CD4-positive, alpha-beta T cell treated with Interleukin-2 at 100 ng/mL for 4 hours (primary cell): ENCODE measurements at places on chromosomes 3 and 15.

DNA sequence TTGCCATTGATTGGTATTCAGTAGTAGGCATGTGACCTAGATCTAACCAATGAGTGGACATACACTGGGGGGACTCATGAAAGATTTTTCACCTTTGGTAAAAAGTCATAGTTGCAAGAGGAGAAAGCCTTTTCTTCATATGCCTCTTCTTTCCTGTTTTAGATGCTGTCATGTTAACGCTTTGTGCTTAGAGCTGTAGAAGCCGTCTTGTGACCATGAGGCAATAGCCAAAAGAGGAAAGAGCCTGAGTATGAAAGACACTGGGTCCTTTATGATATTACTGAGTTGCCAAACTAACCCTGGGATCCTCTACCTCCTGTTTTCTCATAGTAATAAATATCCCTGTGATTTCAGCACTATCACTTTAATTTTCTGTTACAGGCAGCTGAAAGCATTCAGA is 396.0 kb downstream of the FHIT start:
- no peak for DNase-seq

DNA sequence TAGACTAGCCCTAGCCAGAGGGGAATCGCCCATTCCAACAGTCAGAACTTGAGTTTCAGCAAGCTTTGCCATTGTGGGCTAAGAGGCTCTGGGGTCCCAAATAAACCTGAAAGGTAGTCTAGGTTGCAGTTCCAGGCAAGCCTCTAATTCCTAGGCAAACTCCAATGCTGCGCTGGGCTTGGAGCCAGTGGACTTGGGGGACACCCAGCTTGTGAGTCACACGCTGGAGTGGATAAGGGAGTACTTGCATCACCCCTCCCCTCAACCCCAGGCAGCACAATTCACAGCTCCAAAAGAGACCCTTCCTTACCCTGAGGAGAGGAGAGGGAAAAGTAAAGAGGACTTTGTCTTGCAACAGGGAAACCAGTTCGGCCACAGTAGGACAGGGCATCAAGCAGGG is 105.2 kb upstream of the DPPA4 start:
- DNase-seq: no peak

- no peak for DNase-seq
These were observed 47.7 kb upstream of the PLXND1 start for GRCh38 chr3:129654131-129654530.

GRCh38 chr3:120682095-120682681 is at the start of gene HGD:
Gene HGD, minus strand, starts transcription at chr3:120682239. Its CDS starts 128 bp downstream, at chr3:120682111.
- no peak for DNase-seq

DNA sequence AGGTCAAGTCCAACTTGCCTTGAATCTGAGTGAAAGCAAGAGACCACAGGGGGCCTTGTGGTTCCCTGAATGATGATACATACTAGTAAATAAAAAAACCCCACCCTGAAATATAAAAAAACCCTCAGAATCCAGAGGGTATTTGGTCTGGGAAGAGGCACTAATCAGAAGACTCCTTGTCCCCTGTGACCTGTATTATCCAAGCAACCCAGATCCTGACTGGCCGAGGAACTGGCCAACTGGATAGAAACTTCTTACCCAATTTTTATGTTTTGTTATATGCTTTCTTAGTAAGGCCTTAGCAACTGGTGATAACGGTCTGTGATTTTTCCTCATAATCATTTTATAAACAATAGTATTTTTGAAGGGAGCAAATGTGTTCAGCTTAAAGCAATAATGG is 17.5 kb downstream of the ABI3BP start:
- DNase-seq: no peak

DNA sequence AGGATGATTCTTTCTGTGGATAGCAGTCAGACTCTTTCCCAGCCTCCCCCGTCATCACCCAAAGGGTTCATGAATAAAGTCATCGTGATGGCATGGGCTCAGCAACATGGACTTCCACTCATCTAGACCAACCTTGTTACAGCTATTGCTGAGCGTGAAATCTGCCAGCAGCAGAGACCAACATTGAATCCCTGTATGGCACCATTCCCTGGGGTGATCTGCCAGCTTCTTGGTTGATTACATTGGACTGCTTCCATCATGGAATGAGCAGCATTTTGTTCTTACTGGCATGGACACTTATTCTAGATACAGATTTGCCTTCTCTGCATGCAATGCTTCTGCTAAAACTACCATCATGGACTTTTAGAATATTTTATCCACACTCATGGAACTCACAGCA is 195.6 kb upstream of the AZI2 start:
- no peak for DNase-seq

- no peak for DNase-seq
These were observed 405.9 kb upstream of the TBL1XR1 start for GRCh38 chr3:177603148-177603603.

GRCh38 chr3:196237203-196237602 is 20.9 kb downstream of the SLC51A start:
- no peak for DNase-seq

DNA sequence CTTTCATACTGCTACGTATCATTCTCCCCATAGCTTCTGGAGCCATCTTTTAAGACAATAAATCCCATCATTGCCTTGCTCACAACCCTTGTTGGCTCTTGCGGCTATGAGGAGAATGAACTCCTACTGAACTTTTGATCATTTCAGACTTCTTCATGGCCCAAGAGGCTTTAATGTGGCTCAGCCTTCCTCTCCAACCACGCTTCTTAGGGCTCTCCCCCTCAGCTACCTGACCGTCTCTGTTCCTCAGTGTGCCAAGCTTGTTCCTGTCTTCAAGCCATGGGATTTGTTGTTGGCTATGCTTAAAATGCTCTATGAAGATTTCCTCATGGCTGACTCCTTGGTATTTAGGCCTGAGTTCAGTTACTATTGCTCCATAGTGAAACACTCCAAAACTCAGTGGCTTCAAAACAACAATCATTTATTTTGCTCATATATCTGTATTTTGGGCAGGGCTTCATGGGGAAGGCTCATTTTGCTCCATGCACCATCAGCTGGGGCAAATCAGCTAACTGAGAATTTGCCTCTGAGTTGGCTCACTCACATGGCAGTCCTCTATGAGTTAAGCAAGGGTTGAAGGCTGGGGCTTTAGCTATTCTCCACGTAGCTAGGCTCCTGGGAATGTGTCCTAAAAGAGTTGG is 47.5 kb downstream of the FOXL2 start:
- no peak for DNase-seq

- no peak for DNase-seq
These were observed 132.1 kb upstream of the WNT5A start for GRCh38 chr3:55619046-55619808.

GRCh38 chr3:103047640-103048039 is 612.8 kb downstream of the ZPLD1 start:
- DNase-seq: no peak

- no peak for DNase-seq
These were observed 629.1 kb downstream of the MECOM start for GRCh38 chr3:169034401-169034800.

DNA sequence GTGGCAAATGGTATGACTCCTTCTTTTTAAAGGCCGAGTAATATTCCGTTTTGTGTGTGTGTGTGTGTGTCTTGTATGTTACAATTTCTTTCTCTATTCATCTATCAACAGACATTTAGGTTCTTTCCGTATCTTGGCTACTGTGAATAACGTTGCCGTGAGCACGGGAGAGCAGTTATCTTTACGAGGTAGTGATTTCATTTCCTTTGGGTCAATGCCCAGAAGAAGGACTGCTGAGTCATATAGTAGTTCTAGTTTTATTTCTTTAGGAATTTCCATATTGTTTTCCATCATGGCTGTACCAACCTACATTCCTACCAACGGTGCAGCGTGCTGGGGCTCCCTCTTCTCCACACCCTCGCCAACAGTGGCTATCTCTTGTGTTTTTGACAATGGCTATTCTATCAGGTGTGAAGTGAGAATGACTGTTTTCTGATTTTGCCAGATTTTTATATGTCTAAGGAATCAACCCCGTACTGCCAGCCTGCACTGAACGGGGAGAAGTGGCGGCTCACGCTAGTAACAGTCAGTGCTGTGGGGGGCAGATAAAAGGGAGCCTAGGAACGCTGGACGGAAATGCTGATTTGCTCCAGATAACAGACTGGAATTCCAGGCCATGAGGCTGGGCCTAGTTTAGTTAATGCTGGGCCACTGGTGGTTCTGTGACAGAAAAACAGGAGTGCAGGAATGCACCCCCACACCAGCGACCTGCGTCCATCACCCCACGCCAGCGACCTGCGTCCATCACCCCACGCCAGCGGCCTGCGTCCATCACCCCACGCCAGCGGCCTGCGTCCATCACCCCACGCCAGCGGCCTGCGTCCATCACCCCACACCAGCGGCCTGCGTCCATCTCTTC is 168.1 kb downstream of the XXYLT1 start:
- no peak for DNase-seq

DNA sequence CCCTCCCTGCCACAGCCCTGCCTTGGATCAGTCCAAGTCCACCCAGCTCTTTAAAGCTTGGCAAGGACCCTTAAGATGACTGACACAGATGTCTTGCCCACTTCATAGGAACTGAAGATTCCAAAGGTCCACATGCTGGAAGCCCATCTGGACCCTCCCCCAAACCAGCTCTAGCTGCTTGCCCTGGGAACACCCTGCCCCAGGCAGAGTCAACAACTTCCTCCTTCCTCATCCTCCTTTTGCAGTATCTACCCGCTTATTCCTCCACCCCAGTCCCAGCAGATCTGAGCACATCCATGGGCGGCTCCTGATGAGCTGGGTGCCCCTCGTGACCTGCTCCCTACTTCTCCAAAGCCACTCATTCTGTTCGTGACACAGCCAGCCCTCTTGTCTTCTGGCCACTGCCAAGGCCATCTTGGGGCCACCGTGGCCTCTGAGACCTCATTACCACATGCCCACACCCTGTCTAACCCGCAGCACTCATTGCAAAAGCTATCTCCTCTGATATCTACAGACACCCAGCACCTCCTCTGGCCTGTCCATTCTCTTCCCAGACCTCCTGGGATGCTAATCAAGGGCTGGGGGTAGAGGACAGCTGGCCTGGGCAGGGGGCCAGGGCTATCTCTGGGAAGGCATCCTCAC is 2.0 kb upstream of the PFKFB4 start:
- DNase-seq: peak; percentile 2

GRCh38 chr3:118808723-118809122 is 225.9 kb downstream of the IGSF11 start:
- DNase-seq: no peak

- no peak for DNase-seq
These were observed 573.4 kb upstream of the ARPP21 start for GRCh38 chr3:35065891-35066290.

DNA sequence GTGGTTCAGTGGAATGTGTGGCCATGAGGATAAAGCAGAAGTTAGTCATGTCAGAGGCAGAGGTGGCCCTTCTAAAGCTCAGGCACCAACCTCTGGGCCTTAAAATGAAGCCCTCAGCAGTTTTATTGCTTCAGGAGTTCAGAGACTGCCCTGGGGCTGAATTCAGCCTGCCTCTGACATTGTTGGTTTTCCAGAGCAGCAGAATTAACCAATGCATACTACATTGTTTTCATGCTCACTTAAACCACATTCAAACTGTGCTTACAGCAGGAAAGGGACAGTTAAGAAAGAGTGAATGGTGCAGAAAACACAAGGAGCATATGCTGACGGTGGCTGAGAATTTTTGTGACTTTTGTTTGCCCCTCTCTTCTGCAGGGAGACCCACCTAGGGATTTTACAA is 320.2 kb downstream of the CHST2 start:
- DNase-seq: no peak

DNA sequence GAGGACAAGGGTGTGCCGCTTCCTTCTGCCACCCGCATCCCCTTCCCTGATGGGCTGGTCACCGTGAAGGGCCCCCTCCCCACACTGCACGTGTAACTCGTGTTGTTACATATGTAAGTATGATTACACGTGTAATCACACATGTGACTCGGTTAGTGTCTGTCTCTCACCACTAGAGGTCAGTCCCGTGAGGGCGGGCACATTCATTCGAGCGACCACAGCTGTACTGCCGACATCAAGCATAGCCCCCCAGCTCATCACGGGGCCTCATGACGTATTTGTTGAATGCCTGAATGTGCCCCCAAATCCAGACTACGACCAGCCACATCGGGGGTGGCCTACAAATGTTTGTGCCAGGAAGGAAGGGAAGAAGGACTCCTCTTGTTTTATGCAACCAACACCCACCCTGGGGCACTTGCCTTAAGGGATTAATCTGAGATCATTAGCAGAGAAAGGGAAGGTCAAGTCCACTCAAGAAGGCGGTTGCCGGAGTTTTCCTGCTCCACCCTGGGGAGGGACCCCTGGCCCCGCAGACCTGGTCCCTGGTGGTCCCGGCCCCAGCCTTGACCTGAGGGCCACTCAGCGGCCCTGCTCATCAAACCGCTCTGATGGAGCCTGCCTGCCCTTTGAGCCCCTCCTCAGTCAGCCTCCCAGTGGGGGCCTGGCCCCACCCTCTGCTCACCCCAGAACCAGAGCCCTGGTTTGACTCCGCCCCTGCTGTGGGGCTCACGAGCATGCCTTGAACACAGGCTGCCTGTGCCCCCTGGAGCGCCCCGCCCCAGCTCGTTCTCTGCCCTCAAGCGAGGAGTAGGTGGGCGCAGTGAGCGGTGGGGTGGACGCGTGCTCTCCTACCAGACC is 52.8 kb downstream of the RGMA start:
- peak; percentile 52 for DNase-seq

DNA sequence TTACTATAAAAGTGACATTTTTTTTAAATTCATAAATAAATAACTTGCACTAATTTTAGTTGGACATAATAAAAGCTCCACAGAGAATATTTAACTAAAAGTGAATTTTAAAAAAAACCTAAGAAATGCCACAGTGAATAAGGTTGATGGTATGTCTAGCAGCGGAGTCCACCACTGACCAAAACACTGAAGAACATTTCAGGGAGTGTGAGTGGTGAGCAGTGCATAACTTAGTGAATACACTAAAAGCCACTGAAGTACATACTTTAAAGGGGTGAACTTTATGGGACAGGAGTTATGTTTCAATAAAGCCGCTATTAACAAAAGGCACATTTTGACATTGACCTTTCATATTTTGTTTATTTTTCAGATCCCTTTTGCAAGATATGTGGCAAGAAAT is 32.3 kb downstream of the SRP14 start:
- DNase-seq: no peak

GRCh38 chr15:58931987-58932588 is 1.4 kb downstream of the SLTM start:
- peak; percentile 29 for DNase-seq

DNA sequence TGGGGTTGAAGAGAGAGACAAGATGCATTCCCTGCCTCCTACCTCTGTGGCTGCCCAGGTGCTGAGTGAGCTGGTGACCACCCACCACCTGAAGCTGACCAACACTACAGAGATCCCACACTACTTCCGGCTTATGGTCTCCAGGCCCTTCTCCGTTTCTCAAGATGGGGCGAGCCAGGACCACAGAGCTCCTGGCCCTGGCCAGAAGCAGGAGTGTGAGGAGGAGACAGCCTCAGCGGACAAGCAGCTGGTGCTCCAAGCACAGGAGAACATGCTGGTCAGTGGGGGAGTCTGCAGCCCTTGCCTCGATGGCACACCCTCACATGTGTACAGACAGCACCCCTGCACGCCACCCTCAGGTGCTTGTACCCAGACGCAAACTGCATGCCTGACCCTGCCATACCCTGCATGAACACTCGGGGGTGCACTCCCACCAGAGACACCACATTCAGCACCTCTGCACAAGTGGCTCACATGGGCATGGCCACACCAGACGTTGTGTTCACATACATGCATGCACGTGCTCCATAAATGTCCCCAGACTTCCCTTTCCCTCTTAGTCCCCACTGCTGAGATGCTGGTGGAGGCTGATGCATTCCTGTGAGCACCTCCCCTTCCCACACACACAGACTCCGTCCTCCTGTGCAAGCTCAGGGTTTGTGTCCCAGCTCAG is 19.0 kb downstream of the ACAA1 start:
- peak; percentile 77 for DNase-seq
